ENCODE measurements at places on chromosomes 6 and 20.

- no peak for DNase-seq
Observed at GRCh38 chr6:63634630-63635029, 972 bp upstream of the PHF3 start.

DNA sequence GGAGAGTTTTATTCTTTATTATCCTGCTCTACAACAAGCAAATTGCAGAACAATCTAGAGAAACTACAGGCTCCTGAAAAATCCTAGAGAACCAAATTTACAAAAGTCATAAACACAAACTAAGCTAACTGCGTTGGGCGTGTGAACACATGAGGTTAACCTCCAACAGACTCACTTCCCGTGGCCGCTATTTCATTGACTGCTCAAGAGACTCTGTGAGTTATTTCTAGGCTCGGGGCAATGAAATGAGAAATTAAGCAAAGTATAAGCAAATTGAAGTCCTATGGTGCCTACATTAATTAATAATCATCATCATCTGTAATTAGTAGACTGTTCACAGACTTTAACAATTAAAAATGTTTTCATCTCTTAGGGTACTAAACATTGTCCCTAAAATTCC lies 100.0 kb downstream of the MBOAT1 start:
- no peak for DNase-seq

DNA sequence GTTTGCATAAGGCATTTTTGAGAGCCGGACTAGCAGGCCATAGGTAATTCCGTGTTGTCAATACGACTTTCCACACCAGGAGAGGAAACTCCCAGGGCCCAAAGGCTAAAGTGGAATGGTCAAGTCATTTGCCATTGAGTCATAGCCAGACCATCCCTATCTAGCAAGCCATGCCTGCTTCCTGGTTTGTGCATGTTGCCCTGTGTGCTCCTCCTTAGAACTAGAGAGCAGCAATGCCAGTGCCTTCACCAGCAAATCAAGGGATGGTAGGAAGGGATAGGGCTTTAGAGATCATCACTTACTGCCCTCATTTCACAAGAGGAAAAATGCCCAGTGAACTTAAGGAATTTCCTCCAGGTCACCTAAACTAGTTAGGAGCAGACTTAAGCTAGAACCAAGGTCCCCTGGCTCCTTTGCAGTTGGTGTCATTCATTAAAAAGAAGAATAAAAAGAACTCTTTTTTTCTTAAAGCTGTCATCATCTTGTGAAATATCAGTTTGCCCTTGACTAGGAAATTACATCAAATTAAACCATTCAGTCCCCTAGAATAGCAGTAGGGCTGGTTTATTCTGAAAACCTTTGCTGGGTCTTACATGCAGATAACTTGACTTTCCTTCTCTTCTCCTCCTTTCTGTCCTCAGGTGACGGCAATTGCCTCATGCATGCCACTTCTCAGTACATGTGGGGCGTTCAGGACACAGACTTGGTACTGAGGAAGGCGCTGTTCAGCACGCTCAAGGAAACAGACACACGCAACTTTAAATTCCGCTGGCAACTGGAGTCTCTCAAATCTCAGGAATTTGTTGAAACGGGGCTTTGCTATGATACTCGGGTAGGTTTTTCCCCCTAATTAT lies 7.4 kb downstream of the TNFAIP3 start:
- DNase-seq: no peak

DNA sequence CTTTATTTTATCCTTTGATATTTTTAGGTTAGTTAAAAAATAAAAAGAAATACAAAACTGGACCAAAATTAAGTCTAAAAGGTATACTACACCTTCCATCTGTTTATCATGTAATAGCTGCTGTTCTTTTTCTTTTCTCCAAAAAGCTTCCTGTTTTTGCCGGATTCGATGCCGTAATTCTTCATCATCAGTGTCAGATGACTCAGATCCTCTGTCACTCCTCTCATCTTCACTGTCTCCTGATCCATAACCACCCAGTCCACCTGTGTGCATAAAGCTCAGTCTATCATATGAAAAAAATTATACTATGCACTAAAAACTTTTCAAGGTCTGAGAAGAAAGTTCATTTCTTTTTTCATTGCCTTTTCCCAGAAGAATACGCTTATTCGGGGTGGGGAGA lies 8.5 kb upstream of the COQ3 start:
- no peak for DNase-seq

DNA sequence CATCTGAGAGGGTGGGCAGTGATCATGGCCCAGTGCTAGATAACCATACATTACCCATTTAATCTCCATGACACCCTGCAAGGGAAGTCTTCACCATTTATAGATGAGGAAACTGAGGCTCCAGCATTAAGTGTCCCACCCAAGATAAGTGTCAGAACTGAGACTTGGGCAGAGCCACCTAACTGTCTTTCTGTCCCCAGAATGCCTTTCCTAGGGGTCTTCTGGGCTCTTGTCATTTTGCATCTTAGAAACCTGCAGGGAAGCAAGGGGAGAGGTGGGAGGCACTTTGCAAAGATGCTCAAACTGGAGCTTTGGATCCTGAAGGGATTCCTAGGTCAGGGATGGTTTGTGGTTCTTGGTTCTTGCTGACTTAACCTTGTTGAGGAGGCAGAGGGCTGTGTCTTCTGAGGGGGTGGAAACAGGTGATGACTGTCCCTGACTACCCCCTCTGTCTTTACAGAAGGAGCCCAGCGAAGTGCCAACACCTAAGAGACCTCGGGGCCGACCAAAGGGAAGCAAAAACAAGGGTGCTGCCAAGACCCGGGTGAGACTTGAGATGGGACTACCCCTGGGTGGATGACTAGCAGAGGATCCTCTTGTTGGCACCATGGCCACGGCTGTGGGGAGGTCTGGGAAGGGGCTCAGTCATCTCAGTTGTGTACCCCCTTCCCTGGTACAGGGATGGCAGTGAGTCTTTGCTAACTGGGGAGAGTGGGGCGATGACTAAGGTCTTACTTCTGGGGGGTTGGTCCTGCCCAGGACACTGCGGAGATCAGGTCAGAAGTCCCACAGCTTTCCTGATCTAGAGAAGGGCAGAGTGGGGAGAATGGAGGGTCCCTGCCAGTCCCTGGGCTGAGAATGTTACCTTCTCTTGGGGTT lies 5.8 kb downstream of the HMGA1 start:
- no peak for DNase-seq

DNA sequence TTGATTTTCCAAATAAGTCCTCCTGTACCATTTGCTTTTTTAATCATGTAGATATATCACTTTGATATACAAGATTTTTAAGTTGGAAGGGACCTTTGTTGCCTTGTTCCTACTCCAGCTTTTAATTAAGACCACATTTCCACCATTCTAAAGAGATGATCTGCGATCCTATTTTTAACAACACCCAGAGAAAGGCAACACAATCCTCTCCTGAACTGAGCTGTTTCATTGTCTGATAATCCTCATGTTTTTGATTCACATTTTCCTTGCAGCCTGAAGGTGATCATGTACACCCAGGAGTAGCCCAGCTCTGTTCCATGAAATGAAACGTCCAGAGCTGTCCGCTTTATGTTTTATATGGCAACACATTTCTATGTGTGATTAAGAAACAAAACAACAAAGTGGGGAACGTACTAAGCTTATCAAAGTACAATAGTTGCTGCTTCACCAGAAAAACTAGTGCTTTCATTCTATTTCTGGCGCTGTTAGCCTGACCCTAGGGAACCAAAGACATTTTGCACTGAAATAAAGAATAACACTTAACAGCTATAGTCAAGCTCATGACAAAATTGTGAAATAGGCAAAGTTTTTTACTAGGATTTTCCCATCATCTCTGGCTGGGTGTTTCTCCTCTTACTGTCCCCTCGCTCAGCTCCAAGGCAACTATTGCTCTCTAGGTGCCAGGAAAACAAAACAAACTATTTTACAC lies 22.6 kb upstream of the TRAF3IP2 start:
- DNase-seq: no peak
